HS-5 (cell line): ENCODE measurements at places on chromosomes 1 and 21.

- DNase-seq, result no peak
Measured at GRCh38 chr1:56429288-56429687, 150.1 kb downstream of the PLPP3 start.

GRCh38 chr1:47233186-47233585 lies 1.2 kb upstream of the TAL1 start:
- no peak for DNase-seq

DNA sequence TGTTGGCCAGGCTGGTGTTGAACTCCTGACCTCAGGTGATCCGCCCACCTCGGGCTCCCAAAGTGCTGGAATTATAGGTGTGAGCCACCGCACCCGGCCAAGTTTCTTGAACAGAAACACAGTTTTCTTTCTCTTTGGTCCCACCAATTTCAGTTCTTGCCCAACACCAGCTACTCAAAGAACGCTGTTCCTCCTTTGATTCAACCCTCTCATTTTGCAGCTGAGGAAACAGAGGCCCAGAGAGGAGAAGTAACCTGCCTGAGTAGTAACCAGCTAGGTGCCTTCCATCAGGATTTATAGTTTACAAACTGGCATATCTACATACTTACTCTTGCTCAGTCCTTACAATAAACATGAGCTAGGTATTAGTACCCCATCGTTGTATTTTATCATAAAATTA lies 119.9 kb downstream of the SYF2 start:
- DNase-seq, result no peak

DNA sequence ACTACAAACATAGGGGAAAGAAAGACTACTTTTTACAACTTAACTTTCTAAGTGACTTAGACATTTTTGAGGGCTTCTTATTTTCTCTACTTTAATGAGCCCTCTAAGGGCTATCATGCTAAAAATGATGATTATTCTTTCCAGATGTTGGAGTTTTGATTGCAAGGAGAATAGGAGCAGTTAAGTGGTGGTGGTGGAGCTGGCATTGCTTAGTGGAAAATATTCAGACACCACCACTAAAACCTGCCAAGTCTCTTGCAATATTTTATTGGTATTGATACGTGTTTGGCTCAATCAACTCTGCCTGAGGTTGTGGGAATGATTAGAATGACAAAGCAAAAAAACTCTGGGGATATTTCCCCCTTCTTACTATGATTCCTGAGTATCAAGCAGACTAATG lies 82.6 kb upstream of the PTGFR start:
- no peak for DNase-seq

DNA sequence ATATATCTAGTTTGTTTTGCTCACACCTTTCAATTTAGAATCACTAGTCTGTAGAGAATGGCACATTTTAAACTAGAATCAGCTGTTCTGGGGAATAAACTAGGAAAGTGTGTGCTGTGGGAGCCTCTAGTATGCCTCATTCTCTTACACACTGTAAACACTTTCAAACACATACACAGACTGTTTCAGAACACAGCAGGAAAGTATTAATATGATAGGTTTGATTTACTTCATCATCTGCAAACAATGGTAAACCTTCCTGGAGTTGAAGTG lies 67.1 kb upstream of the ABCG1 start:
- no peak for DNase-seq

DNA sequence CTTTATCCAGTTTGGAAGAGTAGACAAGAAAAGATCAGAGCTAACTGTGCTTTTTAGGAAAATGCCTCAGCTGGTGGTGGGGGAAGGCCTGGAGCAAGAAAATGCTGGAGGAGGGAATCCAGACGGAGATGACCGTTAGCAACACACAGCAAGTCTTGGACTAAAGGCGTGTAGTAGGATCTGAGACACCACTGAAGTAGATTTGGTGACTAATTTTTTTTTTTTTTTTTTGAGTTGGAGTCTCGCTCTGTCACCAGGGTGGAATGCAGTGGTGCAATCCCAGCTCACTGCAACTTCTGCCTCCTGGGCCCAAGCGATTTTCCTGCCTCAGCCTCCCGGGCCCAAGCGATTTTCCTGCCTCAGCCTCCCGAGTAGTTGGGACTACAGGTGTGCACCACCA lies 41.2 kb downstream of the LPAR3 start:
- peak; percentile 85 for DNase-seq

DNA sequence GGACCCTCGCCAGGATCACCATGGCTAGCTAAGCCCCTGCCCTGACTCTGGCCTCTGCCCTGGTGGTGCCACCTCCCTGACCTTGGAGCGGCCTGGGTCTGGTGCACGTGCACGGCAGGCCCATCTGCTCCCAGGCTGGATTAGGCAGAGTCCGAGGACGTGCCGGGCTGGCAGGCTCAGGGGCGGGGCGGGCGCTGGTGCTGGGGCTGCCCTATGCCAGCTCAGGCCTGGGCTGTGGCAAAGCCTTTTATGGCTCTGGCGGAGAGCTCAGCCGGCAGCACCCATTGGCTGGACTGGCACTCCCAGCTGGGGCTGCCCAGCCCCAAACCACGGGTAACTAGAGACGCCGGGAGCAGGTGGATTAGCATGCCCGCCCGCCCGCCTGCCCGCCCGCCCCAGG lies 17.1 kb upstream of the EDN2 start:
- no peak for DNase-seq

DNA sequence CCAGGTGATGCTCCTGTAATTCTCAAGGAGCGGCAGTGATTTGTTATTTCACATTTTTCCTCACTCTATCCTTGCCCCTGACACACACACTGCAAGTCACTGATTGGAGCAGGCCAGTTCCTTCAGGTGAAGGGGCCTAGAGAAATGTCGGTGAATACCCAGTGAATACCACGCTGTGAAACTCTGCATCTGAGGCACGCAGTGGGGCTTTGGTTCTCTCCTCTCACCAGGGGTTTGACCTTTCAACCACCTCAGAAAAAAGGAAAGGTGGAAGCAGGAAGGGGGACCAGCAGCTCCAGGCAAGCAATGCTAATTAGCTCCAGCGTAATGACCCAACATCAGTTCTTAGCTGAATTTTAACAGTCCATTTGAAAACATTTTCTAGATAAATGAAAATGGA lies 532 bp upstream of the FAM177B start:
- DNase-seq, result no peak

DNA sequence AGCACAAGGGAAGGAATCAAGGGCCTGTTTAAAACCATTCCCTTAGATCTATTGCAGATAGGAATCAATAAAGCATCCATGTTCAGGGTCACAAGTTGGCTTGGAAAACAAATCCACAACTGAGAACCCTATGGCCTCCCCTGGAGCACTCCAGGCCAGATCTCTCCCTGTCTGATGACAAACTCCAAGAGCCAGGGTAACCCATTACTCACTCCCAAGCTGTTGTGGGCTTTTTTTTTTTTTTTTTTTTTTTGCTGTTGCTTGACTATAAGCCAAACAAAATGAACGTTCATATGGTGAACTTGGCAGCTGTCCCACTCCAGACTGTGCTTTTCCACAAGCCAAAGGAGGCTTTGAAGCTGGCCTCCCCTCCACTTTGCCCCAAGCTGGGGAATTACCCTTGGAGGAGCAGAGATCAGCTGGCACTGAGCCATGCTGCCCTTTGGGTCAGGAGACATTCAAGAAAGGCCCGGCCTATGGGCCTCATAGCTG lies 35.7 kb upstream of the VAV3 start:
- peak; percentile 50 for DNase-seq

GRCh38 chr1:43703836-43704235 lies 3.5 kb upstream of the ST3GAL3 start:
- no peak for DNase-seq
